Mucosa of descending colon (tissue), 3 donors: ENCODE measurements at places on chromosomes 2 and 18. TPM values are rescaled to one million over a fixed set of nuclear protein-coding genes. Genes with fewer than 3 reads are reported as not detected.
A peak's percentile ranks its signal among the peaks of the same experiment; 100 is the strongest.

DNA sequence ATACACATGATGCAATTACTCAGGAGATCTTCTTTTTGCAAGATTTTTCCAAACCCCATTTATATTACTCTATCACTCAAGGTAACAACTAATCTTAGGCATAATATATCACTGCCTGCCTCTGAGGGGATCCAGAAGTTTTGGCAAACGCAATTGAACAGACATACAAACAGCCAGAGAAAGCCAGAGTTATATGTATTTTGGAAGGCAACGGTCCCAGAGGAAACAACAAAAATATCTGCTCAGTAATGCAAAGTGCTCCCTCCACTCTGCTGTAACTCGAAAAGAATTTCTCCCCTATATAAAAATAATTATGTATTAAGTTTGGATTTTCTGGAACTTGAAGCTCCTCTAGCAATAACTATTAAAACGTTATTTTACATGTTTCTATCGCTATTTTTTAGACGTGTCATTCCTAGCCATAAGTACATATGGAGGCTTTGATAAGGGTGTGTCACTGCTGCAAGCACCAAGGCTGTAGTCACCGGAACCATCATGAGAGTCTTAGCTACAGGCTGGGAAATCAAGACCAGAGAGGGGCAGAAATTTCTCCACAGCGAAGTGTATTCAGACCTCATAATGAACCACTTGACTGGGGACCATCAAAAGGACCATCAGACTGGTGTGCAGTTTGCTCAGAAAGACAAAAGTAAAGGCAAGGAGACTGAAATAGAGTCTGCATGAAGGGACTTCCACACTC is 3.7 kb upstream of the GKN1 start:
- DNase-seq, result no peak

GRCh38 chr2:69178756-69179155 is 165.8 kb downstream of the ANTXR1 start:
- no peak for DNase-seq

LCT gene
- 0.19 TPM for total RNA-seq

DNA sequence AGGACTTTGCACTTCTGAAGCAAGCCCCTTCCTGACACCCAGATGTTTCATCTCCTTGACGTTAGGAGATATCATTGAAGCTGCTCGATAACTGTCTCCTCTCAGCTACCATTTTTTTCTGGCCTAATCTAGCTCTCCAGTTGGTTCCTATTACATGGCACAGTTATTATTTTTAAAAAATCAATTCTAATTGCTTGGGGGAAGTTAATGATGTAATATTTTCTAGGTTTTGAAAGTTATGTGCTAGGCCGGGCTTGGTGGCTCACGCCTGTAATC is 22.5 kb upstream of the RAB31 start:
- no peak for DNase-seq

GRCh38 chr2:84832772-84833461 is 48.0 kb downstream of the TRABD2A start:
- peak; percentile 42 for DNase-seq

DNA sequence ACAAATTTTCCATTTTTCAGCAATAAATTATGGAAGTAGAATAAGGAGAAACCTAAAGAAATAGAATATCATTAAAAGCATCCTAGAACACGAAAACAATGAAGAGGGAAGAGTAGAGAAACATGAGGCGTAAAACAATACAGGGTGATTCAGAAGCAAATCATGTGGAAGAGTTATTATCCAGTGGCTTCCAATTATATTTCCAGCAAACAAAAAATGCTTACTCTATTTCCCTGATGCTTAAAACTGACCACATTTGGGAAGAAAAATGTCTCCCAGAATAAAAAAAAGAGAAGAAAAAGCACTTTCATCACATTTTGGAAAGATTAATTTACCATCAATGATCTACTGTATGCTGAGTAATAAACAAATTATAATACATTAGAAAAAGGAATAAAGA is 192.6 kb downstream of the CD226 start:
- DNase-seq, result no peak

CAVIN2 gene
- 6.7 TPM for total RNA-seq
